M059J (cell line): ENCODE measurements at places on chromosomes 7 and 10. TPM values are rescaled to one million over a fixed set of nuclear protein-coding genes. Genes with fewer than 3 reads are reported as not detected.

Gene HABP2
- total RNA-seq: not detected in 2 replicates

Gene MYO3A
- total RNA-seq: not detected in 2 replicates

Gene STOX1
- 0.30 and 2.2 TPM in 2 replicates for total RNA-seq

GRCh38 chr10:2631557-2632205 lies 435.7 kb upstream of the PFKP start:
- DNase-seq: no peak

DNA sequence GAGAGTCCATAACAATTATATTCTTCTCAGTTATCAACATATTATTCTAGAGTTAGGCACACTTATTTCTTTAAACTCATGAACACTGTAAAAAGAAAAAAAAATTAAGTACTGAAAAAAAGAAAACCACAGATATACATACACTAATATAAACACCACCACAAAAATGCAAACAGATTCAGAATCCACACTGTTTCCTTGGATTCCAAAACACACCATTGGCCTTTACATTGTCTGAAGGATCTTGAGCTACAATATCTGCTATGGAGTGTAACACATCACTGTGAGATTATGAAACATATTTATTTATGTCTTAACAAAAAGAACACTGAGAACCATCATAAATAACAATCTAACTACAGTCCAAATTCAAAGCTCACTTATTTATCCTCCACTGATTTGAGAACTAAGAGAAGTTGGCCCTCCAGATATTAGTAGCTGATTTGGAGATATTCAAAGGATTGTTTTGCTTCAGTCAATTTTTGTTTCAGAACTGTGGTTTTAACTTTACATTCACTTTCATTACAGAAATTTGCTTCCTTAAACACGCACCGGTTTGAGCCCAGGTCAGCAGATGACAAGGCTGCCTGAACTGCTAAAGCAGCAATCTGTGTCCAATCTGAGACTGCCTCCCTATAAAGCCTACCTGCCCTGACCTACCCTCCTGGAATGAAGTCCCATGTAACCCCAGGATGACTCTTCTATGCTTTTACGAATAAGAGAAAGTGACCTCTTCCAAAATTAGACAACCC lies 47.0 kb upstream of the CDK1 start:
- DNase-seq: no peak

GRCh38 chr7:120233338-120233737 lies 39.6 kb upstream of the KCND2 start:
- DNase-seq: no peak

DNA sequence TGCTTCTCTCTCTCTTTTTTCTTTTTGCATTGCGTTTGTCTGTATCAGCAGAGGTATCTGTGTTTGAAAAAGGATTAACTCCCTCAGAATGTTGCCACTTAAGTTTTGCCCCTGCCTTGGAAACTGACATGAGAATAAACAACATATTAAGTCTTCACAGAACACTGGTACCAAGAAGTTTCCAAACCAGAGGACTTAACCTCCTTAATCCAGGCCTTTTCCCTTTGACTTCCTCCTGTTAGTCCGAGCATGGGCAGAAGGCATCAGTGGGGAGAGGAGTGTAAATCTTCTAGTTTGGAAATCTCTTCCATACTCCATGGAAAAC lies 681.4 kb downstream of the LRMDA start:
- DNase-seq: no peak
